ENCODE measurements at places on chromosomes 7 and 10.

DNA sequence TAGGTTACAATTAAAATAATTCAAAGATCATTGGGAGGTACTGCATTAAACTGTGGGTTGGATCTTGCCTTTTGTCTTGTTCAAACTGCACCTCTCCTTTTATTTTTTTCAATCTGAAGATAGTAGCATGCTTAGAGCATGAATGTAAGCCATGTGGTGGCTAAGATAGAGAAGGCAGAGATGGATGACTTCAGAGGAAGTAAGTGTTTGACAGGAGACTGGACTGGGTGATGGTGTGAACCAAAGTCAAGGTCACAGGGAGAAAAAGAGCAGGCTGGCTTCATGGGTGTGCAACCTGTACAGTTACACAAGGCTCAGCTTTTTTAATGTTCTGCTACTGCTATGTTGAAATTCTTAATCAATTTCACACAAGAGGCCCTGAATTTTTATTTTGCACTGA lies 85.6 kb downstream of the ZEB1 start:
- no peak for DNase-seq

DNA sequence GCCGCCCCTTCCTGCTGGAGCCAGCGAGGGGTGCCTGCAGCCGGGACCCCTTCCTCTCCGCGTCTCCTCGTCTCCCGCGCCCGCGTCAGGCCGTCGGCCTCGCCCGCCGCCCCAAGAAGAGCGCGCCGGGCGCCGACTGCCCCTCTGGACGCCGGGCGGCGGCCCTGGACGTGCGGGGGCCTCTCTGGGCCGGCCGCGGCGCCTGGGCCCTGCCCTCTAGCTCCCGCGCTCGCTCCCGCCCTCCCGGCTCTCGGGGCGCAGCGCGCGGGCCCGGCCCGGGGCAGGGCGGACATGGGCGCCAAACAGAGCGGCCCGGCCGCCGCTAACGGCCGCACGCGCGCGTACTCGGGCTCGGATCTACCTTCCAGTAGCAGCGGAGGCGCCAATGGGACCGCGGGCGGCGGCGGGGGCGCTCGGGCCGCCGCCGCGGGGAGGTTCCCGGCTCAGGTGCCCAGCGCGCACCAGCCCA lies 704 bp downstream of the ZNRF2 start:
- DNase-seq = no peak

GRCh38 chr7:48139459-48139858 lies 31.8 kb upstream of the ABCA13 start:
- peak; percentile 62 for DNase-seq

GRCh38 chr10:100163704-100164621 lies 21.9 kb downstream of the ERLIN1 start:
- no peak for DNase-seq

DNA sequence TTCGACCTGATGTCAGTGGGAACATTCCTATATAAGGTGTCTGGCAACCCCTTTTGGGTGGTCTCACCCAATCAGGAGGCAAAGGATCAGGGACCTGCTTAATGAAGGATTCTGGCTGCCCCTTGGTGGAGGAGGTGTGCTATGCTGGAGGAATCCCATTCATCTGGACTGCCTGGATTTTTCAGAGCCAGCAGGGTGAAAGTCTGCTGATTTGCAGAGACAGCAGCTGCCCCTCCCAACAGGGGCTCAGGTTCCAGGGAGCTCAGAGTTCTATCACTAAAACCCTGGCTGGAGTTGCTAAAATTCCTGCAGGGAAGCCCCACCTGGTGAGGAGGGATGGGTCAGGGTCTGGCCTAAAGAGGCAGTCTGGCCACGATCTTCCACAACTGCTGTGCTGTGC lies 398.5 kb upstream of the CNTNAP2 start:
- DNase-seq = peak; percentile 86

GRCh38 chr10:80184291-80184690 lies 21.0 kb downstream of the ANXA11 start:
- DNase-seq = no peak

GRCh38 chr7:41977151-41977651 lies 259.8 kb downstream of the GLI3 start:
- DNase-seq = peak; percentile 54

- DNase-seq = no peak
These were observed 17.8 kb upstream of the PTF1A start for GRCh38 chr10:23174074-23174976.

- no peak for DNase-seq
These were observed 30.8 kb downstream of the GATA3 start for GRCh38 chr10:8085251-8085650.

GRCh38 chr7:130927564-130927963 lies 193.6 kb upstream of the KLF14 start:
- no peak for DNase-seq

GRCh38 chr10:76080991-76081390 lies 649.6 kb downstream of the LRMDA start:
- DNase-seq = no peak

DNA sequence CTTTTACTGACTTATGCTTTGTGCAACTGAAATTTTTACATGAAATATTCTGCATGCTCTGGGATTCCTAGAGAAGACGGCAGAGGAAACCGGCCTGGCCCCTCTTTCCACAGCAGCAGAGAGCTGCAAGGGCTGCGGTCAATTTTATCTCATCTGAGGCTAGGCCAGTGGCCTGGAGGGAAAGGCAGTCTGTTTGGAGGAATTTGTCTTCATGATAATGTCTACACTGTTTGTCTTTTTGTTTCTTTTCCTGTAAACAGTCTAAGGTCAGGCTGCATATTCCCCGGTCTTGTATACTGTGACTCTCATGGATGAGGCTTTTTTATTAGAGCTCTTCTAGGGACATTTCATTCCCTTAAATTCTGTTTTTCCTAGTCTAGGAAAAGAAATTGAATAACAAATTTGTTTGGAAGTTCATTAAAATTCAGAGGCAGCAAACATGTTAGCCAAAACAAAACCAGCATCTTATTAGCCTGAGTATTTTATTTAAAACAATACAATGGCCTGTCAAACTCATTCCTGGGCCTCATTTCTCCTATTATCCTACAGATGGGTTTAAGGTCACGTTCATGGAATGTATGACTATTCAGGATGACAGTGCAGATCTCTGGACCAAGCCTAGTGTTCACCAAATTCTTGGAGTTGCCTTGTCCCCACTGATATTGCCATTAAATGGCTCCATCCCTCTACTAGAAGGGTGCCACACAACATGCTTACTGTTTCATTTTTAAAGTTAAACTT lies 26.4 kb downstream of the LAMB4 start:
- DNase-seq = no peak

DNA sequence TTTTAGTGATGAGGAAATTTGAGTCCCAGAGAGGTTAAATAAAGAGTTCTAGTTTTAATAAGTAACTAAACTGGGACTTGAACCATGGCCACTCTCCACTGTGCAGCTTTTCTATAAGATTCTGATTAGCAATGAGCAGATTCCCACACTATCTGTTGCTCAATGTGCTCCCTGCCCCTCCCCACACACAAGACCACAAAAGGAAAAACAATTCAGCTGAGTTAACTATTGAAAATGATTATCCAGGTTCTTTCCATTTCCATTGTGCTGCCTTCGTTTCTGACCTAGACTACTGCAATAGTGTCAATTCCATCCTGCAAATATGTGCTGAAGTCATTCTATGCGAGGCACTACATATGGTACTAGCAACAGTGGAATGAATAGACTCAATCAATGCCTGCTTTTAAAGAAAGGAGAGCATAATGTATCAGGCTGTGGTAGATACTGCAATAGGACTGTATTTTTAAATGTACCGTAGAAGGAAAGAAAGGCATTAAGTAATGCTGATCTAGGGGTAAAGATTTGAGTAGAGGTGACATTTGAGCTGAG lies 97.0 kb downstream of the SEMA3C start:
- DNase-seq = no peak

DNA sequence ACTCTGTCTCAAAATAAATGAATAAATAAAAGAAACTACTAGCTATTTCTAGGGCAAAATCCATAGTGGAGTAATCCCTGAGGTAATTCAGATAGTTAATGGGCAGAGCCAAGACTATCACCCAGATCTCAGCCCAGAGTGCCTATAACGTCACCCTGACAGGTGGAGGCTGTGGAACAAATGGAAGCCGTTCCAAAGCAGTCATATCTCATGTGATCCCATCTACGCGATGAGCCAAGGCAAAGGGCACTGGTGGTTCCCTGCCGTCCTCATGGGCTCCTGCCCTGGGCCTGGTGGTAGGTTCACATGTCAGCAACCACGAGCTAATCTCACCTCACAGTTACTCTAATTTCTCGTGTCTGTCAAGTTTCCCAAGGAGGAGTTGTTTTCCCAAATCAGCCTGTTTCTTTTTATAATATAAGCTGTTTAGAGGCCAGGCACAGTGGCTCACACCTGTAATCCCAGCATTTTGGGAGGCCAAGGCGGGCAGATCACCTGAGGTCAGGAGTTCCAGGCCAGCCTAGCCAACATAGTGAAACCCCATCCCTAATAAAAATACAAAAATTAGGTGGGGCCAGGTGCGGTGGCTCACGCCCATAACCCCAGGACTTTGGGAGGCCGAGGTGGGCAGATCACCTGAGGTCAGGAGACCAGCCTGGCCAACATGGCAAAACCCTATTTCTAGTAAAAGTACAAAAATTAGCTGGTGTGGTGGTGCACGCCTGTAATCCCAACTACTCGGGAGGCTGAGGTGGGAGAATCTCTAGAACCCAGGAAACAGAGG lies 22.5 kb upstream of the ASCC1 start:
- no peak for DNase-seq

DNA sequence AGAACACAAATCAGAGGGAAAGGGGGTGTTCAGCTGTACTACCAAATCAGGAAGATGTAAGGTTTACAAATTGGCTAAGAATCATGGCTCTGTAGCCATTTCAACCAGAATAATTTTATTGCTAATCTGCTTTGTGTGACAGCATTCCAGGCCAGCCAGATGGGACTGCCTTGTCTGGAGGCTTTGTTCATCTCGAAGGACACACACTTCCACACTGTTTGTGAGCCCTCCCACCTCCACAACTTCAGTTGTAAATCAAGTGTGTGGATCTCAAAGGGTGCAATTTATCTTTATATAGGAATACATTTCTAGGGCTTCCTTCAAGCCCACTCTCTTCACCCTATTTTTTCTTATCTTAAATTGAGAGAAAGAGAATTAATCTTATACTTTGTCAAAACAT lies 6.9 kb upstream of the OIT3 start:
- DNase-seq = no peak

DNA sequence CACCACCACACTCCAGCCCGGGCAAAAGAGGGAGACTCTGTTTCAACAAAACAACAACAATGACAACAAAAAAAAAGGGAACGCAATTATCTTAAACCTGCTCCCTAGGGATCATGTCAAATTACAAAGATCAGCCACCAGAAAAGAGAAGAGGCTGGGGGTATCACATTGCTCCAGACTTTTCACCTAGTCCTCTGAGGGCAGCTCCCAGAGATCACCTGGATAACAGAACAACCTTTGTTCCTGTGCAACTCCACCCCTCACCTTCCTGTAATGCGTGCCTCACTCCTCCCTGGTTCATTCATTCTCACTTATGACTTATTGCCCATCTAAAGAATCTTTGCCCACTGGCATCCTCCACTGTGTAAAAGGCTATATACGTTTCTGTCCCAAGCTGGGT lies 31.8 kb downstream of the SVOPL start:
- no peak for DNase-seq

DNA sequence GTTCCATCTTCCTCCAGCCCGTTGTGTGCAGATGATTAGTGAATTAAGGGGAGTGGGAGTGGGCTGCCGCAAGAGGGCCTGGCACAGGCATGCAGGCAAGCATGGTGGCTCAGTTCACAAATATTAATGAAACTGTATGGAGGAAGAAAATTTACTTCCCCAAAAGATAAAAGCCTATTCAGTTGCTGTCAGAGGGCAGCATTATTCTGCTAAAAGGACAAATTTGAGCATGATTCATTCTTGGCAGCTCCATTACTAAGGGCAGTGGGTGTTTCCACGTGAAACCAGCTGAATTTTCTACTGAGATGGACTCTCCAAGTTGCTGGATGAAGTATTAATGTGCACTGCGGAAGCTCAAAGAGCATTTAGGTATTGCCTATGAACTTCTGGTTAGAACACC lies 90.9 kb upstream of the WDR11 start:
- DNase-seq = no peak

GRCh38 chr7:81457852-81458522 lies 311.9 kb downstream of the HGF start:
- no peak for DNase-seq

GRCh38 chr10:104894681-104895080 lies 253.6 kb downstream of the SORCS3 start:
- DNase-seq = no peak

- no peak for DNase-seq
These were observed 9.4 kb upstream of the GET4 start for GRCh38 chr7:867001-867405.

- DNase-seq = no peak
These were observed 81.8 kb downstream of the NT5C2 start for GRCh38 chr10:103111031-103111917.

GRCh38 chr7:13312307-13312706 lies 624.9 kb downstream of the ARL4A start:
- DNase-seq = no peak

GRCh38 chr10:63919575-63920279 lies 398.5 kb downstream of the REEP3 start:
- DNase-seq = no peak

DNA sequence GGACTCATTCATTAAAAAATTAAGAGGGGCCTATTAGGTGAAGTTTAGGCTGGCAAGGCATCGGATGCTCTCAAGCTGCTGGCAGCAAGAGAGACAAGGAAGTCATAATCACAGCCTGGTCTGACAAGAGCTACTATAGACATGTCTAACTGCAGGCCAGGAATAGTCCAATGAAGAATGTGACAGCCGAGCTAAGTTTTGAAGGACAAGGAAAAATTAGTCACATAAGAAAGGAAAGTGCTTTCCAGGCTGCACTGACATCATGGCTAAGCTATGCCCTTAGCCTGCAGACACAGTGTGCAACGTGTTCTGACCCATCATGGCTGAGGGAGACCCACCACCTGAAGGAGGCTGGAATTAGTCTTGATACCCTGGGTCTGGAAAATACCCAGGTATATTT lies 281.1 kb downstream of the PLXNA4 start:
- no peak for DNase-seq

GRCh38 chr10:133526957-133527588 lies at the start of gene CYP2E1:
CYP2E1 (plus strand) TSS chr10:133527363; CDS start chr10:133527396, 33 bp downstream.
- DNase-seq = no peak

- no peak for DNase-seq
These were observed 115.0 kb downstream of the FAM107B start for GRCh38 chr10:14659626-14660196.

DNA sequence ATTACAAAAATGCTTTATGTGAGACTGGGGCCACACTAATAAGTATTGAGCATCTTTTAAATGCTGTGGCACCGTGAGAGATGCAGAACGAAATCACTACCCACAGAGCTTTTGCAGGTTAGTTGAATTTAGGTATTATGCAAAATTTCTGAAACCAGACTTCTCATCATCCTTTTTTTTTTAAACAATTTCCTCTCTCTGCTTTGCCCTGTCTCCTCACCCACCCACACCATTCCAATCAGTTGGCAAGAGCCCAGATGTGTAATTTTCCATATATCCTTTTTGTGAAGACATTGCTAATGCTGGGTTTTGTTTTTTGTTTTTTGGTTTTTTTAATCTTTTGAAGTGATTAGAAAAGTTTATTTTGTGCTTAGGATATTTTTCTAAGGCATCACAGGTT lies 1.1 kb downstream of the YAE1 start:
- DNase-seq = no peak

All from H9 (cell line).